ENCODE measurements at places on chromosomes 1 and 21.
A peak's percentile ranks its signal among the peaks of the same experiment; 100 is the strongest.

GRCh38 chr1:153389401-153389800 lies 1.5 kb downstream of the S100A8 start:
- H3K4me1 ChIP-seq = peaks cover 68% of the 10 kb centered on the region
- no peak overlapping the region for H3K27ac ChIP-seq
- H3K27me3 ChIP-seq = no peaks in the 10 kb centered on the region
- no peaks in the 10 kb centered on the region for H3K36me3 ChIP-seq
- peak overlapping the region; percentile 66 for H3K4me3 ChIP-seq
- no peak for DNase-seq

- H3K36me3 ChIP-seq = peaks cover 6% of the 10 kb centered on the region
- no peaks in the 10 kb centered on the region for H3K27me3 ChIP-seq
- no peak overlapping the region for H3K27ac ChIP-seq
- DNase-seq = no peak
- H3K4me3 ChIP-seq = no peak overlapping the region
- peaks cover 13% of the 10 kb centered on the region for H3K4me1 ChIP-seq
Observed at GRCh38 chr21:33372582-33372981, 30.6 kb upstream of the IFNGR2 start.

DNA sequence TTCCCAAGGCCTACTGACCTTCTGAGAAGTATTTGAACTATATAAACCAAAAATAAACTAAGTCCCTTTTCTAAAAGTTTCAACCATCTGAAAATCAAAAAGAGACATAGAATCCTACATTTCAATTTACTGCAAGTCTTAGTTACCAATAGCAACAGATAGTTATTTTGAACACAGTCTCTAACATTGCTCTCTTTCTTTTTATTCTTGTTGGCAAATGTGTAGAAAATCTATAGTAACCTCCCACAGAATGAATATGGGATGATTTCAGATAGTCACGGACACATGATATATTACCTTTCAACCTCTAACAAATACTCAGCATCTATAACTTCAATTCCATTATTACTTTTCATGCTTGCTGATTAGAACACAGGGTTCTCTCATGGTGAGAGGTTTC lies 68.9 kb upstream of the RAB3GAP2 start:
- no peak overlapping the region for H3K27ac ChIP-seq
- peaks cover 14% of the 10 kb centered on the region for H3K36me3 ChIP-seq
- peaks cover 31% of the 10 kb centered on the region for H3K4me1 ChIP-seq
- H3K27me3 ChIP-seq = no peaks in the 10 kb centered on the region
- no peak overlapping the region for H3K4me3 ChIP-seq

DNA sequence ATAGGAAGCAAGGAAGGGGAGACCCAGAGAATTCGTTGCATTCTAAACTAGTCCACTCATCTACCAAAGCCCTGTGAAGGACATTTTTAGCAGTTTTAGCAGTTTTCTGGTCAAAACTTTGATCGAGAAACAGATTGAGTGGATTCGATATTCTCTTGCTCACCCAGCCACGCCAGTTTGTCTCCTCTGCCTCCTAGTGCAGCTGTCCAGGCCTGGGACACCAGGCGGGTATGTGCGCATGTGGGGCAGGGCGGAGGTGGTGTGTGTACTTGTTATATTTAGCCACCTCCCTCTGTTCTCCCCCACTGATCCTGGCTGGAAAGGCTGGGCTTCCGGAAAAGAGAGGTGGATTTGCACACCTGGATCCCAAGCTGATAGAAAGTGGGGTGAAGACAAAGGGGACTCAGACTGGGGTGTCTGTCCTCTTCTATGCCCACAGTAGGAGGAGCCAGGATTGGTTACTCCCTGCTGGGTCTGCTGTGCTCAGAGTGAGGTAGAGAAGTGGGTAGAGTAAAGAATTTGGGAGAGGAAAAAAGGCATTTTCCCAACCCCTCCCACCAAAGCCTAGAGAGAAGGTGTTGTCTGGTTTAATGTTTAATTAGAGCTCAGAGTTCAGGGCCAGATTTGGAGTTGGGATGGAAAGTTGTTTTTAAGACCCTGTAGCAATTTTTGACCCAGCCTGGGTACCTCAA lies 3.8 kb downstream of the LMNA start:
- H3K27me3 ChIP-seq = no peaks in the 10 kb centered on the region
- H3K27ac ChIP-seq = peak overlapping the region; percentile 96
- H3K4me1 ChIP-seq = peaks cover 60% of the 10 kb centered on the region
- peak; percentile 75 for DNase-seq
- peaks cover 45% of the 10 kb centered on the region for H3K36me3 ChIP-seq

- H3K36me3 ChIP-seq = no peaks in the 10 kb centered on the region
- DNase-seq = no peak
- H3K4me1 ChIP-seq = no peaks in the 10 kb centered on the region
- H3K4me3 ChIP-seq = no peak overlapping the region
- no peak overlapping the region for H3K27ac ChIP-seq
Observed at GRCh38 chr1:33860671-33861070, 3.2 kb upstream of the HMGB4 start.

GRCh38 chr1:24309762-24310485 lies 9.2 kb upstream of the GRHL3 start:
- H3K27me3 ChIP-seq = no peaks in the 10 kb centered on the region
- DNase-seq = peak; percentile 62

DNA sequence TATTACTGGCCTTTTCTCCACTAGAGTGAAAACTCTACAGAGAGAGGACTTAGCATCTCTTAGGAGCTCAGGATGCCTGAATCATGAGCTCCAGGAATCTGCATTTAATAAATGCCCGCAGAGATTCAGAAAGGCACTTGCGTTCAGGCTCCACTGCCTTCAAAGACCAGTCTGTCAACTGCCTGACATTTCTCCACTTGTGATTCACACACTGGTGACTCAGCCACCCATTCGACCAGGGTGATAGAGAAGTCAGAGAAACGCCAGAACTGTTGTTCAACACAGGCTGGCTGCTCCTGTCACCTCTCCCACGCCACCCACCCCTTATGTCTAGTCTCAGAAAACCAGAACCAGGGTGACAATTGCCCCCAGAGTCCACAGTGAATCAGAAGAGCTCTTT lies 26.9 kb upstream of the LBR start:
- peak; percentile 96 for DNase-seq
- no peaks in the 10 kb centered on the region for H3K27me3 ChIP-seq
- H3K27ac ChIP-seq = peak overlapping the region; percentile 60
- peaks cover 61% of the 10 kb centered on the region for H3K4me1 ChIP-seq
- peaks cover 2% of the 10 kb centered on the region for H3K36me3 ChIP-seq

DNA sequence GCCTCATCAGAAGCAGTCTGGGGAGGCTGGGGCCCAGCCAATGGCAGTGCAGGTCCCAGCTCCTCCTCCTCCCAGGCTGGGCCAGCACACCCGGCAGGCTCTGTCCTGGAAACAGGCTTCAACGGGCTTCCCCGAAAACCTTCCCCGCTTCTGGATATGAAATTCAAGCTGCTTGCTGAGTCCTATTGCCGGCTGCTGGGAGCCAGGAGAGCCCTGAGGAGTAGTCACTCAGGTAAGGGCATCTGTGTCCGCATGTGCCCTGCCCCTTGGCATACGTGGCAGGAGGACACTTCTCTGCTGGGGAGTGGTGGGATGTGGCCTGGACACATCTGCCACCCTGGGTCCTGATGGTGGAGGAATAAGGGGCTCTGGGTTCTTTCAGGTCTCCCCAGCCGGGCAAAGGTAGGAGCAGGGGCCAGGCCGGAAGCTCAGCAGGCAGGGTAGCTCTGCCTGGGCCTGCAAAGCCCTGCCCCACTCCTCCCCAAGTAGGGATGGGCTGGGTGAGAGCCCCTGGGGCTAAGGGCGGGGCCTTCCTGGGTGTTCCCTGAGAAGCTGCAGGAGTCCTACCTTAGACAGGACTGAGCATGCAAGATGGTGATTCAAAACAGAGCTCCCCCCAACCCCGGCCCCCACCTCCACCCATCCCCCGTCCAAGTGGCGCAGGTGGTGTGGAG lies at the start of gene GJB5:
Gene GJB5, plus strand, starts transcription at position 84 of the 674 bp plus-strand sequence. CDS start 2,284 bp downstream, outside the sequence.
- H3K4me1 ChIP-seq = peaks cover 16% of the 10 kb centered on the region
- peak; percentile 94 for DNase-seq
- peak within 1 kb of the TSS; percentile 93 for H3K4me3 ChIP-seq
- H3K36me3 ChIP-seq = no peaks in the 10 kb centered on the region

GRCh38 chr1:188169971-188170370 lies 1341.2 kb downstream of the PLA2G4A start:
- H3K4me3 ChIP-seq = no peak overlapping the region
- H3K4me1 ChIP-seq = no peaks in the 10 kb centered on the region
- no peak overlapping the region for H3K27ac ChIP-seq

DNA sequence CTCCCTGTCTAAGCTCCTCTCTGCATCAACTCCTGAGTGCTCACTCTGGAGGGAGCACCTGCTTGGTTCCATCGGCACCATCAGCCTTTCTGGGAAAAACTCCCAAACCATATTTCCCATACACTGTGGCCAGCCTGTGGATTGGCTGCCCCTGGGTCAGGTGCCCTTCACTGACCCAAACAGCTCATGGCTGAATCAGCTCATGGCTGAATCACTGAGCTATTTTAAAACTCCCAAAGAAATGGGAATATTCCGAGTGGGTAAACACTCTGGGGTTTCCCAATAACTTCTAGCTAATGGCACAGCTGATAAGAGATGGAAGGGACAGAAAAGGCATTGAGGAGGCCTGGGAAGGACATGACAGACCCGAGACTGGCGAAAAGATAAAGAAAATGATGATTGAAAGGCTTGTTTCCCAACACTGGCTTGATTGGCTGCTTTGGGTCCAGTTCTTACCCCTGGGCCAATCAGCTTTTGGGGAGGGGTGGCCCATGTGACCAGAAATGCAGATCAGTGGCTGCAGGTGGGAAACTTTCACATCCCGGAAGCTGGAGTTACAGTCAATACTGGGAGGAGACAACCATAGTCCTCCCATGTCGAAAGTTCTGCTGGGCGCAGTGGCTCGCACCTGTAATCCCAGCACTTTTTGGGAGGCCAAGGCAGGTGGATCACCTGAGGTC lies 37.3 kb upstream of the KAZN start:
- H3K4me3 ChIP-seq = no peak overlapping the region
- H3K27me3 ChIP-seq = no peaks in the 10 kb centered on the region
- peaks cover 6% of the 10 kb centered on the region for H3K36me3 ChIP-seq
- no peak overlapping the region for H3K27ac ChIP-seq

- no peaks in the 10 kb centered on the region for H3K27me3 ChIP-seq
- DNase-seq = no peak
- no peaks in the 10 kb centered on the region for H3K4me1 ChIP-seq
- H3K4me3 ChIP-seq = no peak overlapping the region
- H3K36me3 ChIP-seq = peaks cover under 1% of the 10 kb centered on the region
- H3K27ac ChIP-seq = no peak overlapping the region
Observed at GRCh38 chr1:64995316-64995715, 29.0 kb upstream of the JAK1 start.
